ENCODE measurements at places on chromosomes 5 and 9.

- no peak for DNase-seq
Measured at GRCh38 chr9:20040991-20041696, 252.3 kb upstream of the SLC24A2 start.

- DNase-seq, result no peak
Measured at GRCh38 chr5:169695919-169696490, 58.9 kb downstream of the DOCK2 start.

GRCh38 chr5:177959315-177959714 is 36.7 kb downstream of the PROP1 start:
- DNase-seq, result no peak

DNA sequence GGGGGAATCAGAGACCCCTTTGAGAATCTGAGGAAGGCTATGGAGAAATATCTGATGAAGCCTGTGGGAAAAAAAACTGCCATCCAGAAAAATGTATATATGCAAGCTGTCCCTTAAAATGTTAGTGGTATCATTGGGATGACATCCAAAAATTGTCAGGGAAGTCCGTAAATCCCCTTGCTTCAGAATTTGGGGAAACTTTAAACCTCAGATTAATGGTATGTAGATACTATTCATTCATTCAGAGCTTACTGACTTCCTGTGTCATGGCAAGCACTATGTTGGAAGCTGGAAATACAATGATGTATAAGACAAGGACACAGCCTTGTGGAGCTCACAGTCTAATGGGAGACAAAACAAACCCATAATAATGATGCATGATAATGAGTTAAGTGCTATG is 10.9 kb upstream of the MOB3B start:
- DNase-seq, result no peak

GRCh38 chr5:32163785-32164184 is 10.3 kb downstream of the GOLPH3 start:
- no peak for DNase-seq

GRCh38 chr5:113179156-113179555 is 202.6 kb downstream of the DCP2 start:
- DNase-seq, result no peak

GRCh38 chr9:6869081-6869948 is 111.5 kb downstream of the KDM4C start:
- DNase-seq, result no peak

DNA sequence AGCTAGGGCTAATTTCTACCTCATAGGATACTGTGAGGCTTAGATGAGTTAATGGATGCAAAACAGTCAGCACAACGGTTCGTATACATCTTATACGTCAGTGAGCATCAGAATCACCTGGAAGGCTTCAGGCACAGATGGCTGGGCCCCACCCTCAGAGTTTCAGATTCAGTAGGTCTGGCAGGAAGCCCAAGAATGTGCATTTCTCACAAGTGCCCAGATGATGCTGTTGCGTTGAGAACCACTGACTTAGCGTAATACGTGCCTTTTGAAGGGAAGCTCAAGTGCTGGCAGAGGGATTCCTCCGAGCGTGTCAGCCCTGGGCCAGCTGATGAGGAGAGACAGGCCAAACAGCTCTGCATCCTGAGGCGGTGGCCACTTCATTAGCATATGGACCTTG is 117.1 kb upstream of the WWC1 start:
- no peak for DNase-seq

- DNase-seq, result no peak
Measured at GRCh38 chr5:119355685-119356611, at the start of gene TNFAIP8. TNFAIP8 (plus strand) TSS chr5:119356019; CDS start chr5:119356091, 72 bp downstream.

DNA sequence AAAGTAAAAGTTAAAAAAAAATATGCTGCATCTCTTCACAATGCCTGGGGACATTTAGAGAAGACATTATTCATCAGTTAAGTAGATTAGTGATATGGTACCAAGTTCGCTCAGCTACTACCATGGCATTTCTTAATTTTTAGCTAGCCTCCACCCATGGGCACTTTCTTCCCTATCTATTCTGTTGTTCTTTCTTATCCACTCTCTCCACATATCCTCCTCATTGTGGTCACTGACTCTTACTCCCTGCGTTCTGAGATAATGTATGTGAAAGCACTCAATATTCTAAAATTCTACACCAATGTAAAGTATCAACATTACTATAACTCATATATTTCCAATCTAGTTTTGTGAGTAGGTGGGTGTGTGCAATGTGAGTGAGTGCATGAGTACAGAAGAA is 609.7 kb upstream of the DAB2 start:
- no peak for DNase-seq

DNA sequence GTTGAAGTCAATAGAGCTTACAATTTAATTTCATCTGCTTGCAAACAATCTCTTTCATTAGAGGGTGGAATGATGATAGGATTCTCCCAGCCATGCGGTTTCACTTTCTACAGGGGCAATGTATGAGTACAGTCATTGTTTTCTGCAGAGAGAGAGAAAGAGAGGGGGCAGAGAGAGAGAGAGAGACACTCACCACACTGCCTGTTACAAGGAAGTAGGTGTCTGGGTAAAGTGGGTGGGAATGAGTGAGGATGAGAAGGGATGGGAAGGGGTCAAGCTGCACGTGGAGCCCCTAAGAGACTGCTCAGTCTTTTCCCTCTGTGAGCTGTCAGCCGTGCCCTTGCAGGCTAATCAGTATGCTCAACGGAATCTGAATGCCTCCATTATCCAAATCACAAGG is 454.3 kb downstream of the KDM4C start:
- no peak for DNase-seq

- no peak for DNase-seq
Measured at GRCh38 chr5:28216939-28217360, 1178.6 kb upstream of the CDH9 start.

GRCh38 chr9:79465156-79465555 is 106.6 kb upstream of the TLE4 start:
- no peak for DNase-seq

- DNase-seq, result no peak
Measured at GRCh38 chr5:111237470-111237869, 13.3 kb downstream of the CAMK4 start.

DNA sequence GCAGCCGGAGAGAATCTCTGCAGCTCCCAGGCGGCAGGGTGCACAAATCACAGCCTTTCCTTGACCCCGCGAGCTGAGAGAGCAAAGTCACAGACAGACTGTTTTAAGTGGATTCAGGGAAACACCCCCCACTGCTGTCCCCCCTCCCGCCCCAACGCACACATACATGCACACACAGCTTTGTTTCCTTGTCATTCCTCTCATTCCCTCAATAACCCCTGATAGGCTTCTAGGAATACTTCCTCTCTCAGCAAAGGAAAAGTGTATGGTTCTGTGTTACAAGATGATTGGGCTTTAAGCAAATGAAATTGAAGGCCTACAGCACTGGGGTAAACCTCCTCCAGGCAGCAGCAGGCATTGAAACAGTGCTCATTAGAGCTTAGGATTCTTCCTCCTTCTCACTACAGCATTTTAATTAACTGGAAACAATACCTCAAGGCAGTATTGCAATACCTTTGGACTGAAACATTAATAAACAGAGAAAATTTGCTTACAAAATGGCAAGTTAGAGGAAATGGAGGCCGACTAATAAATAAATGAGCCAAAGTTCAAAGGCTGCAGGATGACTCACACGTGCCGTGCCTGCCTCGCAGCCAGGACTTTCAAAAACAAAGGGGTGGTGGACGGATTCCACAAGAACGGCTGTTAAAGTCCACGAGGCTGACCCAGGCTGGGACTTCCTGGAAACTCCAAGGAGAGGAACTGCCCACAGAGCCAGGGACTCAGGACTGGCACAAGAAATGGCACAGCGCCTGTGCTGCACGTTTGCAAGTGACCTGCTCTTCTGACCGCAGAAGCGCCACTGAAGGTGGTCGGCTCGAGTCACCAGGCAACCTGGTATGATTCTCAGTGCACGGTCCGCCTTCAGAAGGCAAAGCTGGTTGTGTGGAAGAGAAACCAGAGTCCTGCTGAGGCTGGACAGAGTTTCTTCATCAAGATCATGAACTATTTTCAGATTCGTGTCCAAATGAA is 236.2 kb downstream of the SYK start:
- DNase-seq, result no peak
